ENCODE measurements at places on chromosomes 13 and 19. TPM values are rescaled to one million over a fixed set of nuclear protein-coding genes. Genes with fewer than 3 reads are reported as not detected.

DNA sequence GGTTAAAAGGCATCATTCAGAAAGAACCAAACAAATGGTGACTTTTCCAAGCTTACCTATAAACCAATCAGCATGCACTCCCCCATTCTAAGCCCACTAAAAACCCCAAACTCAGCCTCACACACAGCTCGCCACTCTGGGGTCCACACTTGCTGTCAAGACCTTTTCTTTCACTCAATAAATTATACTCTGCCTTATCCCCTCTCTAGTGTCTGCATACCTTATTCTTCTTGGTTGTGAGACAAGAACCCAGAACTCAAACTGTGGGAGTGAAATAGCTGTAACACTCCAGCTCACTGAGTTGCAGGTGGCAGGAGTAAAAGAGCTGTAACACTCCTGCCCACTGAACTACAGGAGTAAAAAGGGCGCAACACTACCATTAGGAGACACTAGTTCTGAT, 559.0 kb downstream of the TBC1D4 start:
- DNase-seq: no peak

GRCh38 chr19:32976223-32976805, 4.3 kb downstream of the FAAP24 start:
- peak; percentile 89 for DNase-seq

TUBGCP3 gene
- 21.5 TPM for total RNA-seq

GRCh38 chr19:35501684-35502083, 11.4 kb upstream of the KRTDAP start:
- DNase-seq: peak; percentile 18

DNA sequence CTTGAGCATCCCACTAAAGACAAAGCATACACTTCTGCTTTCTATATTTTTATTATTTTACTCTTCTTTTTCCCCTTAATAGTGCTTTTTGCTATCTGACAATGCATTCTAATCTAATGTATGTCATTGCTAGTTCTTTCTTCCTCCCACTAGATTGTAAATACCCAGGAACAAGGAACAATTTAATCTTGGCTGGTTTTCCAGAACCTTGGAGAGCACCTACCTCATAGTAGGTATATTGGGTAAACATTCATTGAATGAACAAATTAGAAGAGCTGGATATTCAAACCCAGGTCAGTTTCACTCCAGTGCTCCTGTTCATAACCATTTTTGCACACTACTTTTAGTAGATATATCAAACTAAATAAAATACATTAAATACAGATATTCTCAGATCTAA, 1617.6 kb upstream of the SLC10A2 start:
- no peak for DNase-seq

ZSCAN4 gene
- not detected for total RNA-seq

- DNase-seq: no peak
Observed at GRCh38 chr13:84946192-84946591, 853.0 kb downstream of the SLITRK6 start.

GRCh38 chr19:54424201-54424600, 8.9 kb downstream of the TTYH1 start:
- no peak for DNase-seq

NBEA gene
- 2.1 TPM for total RNA-seq

DNA sequence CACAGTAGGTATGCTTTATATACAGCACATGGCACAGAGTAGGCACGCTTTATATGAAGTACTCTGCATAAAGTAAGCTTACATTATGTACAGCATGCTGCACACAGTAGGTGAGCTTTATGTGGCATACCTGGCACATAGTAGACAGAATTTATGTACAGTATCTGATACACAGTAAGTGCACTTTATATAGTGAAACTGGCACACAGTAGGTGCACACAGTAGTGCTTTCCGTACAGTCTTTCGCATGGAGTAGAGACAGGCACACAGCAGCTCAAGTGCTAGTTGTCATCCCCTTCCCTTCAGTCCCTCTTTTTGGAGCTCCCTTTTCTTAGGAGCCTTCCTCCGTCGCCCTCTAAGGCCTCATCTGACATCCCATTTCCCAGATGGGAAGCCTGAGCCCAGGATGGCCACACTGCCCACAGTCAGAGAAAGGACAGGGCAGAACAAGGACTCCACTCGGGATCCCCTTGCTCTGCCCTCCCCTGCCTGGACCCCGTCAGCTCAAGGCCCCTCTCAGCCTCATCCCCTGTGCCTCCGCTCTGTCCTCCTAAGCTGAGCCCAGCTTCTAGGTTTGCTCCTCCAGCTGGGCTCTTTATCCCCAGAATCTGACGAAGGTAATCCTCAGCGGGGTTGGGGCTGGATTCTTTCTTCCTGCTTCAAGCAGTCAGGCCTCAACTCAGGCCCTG, 852 bp upstream of the CYP4F12 start:
- no peak for DNase-seq

CLPTM1 gene
- total RNA-seq: 129 TPM

- no peak for DNase-seq
Observed at GRCh38 chr13:57627663-57628062, 3.9 kb upstream of the PCDH17 start.

DNA sequence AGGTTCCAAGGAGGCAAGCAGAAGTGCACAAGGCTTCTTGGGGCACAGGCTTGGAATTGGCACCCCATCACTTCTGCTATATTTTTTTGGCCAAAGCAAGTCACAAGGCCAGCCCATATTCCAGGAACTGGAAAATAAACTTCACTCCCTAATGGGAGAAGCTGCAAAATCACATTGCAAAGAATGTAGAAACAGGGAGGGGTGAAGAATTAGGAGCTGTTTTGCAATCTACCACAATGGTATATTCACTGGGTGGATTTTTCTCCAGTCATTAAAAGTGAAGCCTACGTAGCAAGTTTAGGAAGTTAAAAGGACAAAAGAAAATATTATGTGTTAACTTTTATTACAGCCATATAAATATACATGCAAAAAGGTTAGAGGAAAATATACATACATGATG, 464.8 kb downstream of the COG6 start:
- DNase-seq: no peak

GRCh38 chr13:94548821-94549231, 47.1 kb downstream of the TGDS start:
- peak; percentile 57 for DNase-seq

GRCh38 chr13:44627441-44627840, 51.3 kb upstream of the TSC22D1 start:
- no peak for DNase-seq

TEX101 gene
- 0.27 TPM for total RNA-seq

DNA sequence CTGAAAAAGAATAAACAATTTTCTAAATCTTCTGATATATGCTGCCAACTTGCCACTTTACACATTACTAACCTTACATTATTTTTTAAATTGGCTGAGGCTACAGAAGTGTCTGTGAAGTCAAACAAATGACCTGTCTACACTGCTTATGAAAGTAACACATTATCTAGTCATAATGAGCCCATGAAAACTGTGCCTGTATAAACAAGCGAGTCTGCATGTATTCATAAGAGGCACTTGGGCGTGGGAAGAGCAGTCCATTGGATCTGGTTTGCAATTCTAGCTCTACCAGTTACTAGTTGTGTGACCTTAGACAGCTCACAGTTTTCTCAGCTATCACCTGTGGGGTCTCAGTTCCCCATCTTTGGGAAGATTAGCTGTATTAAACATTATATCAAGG, 3.1 kb downstream of the VPS36 start:
- no peak for DNase-seq

RELB gene
- 11.8 TPM for total RNA-seq

MAST1 gene
- total RNA-seq: 0.82 TPM

DNA sequence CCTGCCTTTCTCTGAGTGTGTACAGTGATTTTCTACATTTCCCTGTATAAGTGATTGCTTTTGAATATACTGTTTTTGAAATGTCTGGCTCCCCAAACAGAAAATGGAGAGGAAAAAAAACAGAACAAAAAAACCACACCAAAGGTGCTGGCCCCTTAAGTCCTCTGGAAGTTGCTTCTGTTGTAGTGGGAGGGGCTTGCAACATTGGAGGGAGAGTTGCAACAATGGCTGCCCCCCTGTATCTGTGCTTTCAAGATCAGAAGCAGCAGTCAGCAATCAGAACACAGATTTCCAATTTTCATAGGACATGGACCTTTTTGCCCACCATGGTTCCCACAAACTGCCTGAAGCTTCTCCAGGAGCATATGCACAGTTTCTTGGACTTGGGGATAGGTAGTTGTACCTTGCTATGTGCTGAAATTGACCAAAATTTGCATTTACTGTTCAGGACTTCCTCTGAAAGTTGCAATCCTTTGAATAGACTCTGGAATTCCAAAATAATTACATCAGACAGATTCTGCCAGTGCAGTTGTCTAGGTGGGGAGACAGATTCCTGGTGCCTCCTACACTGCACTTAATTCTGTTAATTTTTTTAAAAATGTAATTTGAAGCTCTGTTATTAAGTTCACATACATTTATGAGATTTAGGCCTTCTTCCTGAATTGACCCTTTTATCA, 13.8 kb downstream of the BIVM start:
- DNase-seq: no peak

MAG gene
- total RNA-seq: not detected

CYP2F1 gene
- total RNA-seq: not detected

NLRP12 gene
- total RNA-seq: 0.22 TPM

DNA sequence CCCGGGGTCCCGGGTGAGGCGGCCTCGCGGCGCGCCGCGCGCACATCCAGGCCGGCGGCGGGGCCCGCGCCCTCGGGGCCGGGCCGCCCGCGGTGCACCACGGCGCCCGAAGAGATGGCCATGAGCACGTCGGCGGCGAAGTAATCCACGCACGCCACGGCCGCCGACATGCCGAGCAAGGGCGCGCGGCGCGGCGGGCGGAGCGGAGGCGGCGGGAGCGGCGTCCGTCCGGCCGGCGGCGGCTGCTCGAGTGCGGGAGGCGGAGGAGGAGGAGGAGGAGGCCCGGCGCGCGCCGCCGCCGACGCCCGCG, at the start of gene KLF16:
TSS of gene KLF16 (minus strand) at position 252 of the 310 bp plus-strand sequence. CDS start at position 170, 82 bp downstream.
- DNase-seq: no peak

FFAR1 gene
- total RNA-seq: not detected

DNA sequence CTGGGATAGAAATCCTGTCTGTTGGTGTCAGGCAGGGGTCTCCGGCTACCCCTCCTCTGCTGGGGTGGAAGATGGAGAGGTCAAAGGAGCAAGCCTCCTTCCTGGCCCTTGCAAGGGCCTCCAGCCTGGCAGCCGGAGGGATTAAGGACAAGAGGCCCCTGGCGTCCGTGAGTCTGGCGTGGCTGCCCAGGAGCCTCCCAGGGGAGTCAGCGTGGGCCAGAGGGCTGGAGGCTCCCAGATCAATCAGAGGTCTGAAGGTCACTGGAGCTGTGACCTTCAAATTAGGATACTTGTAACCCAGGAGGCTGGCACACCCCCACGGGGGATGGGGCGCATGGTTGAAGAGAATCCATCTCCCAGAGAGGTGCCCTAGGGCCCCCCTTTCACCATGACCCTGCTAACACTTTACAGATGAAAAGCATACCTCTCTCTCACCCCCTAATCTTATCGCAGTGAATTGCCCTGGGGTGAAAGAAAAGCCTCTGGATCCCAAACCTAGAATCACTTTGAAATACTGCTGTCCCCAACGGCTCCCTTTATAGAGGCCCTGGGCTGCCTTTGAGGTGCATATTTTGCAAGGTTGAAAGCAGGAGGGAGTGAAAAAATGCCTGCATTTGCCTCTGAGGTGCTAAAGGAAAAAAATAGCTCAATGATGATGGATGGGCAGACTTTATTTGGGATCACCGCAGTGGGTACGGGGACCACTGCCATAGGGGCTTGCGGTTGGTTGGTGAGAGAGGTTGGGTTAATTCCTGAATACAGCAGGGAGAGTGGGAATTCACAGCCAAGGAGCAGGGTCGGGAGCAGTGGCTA, 44.9 kb upstream of the PEG3 start:
- DNase-seq: no peak

PLK5 gene
- total RNA-seq: not detected

- no peak for DNase-seq
Observed at GRCh38 chr13:112809332-112810315, 119.8 kb downstream of the ATP11A start.

DNA sequence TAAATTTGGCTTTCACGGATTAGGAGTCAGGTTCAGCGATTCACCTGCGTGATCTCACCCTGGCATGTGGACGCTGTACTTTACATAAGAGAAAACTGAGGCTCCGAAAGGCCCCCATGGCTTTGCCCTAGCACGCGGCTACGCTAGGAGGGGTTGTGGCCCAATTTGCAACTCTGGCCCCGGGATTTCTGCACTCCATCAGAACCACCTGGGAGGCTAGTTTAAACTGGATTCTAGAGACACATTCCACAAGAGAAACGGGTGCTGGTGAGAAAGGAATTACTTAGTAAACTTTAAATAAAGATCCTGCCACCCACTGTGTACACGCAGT, 6.2 kb downstream of the BCL3 start:
- no peak for DNase-seq

OR7C1 gene
- not detected for total RNA-seq

- DNase-seq: no peak
Observed at GRCh38 chr19:37128821-37129177, 43.7 kb downstream of the ZNF585A start.

GRCh38 chr19:4557971-4558941, 1.2 kb downstream of the SEMA6B start:
- peak; percentile 36 for DNase-seq

DNA sequence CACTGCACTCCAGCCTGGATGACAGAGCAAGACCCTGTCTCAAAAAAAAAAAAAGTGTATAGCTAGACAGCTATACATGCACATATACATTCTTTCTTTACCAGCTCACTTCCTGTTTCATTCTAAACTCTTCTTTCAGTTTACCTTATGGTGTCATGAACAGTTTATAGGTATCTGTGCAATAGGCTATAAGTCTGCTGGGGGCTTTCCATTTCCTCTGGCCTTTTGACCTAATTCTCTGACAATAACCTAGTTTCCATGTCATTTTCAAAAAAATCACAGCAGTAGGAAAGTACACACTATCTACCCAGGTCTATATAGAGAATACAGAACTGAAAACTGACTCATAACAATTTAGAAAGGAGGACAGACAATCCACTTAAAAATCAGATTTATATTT, 24.4 kb upstream of the URAD start:
- DNase-seq: no peak

- no peak for DNase-seq
Observed at GRCh38 chr13:98189841-98190505, 12.9 kb upstream of the RNF113B start.

- no peak for DNase-seq
Observed at GRCh38 chr19:14315433-14315832, 65.8 kb upstream of the ADGRE5 start.

Measured in left colon (tissue), 2 donors.